ENCODE measurements at places on chromosomes 4 and X.
A peak's percentile ranks its signal among the peaks of the same experiment; 100 is the strongest.

GRCh38 chrX:29040160-29040559 lies 452.9 kb downstream of the IL1RAPL1 start:
- DNase-seq: no peak

DNA sequence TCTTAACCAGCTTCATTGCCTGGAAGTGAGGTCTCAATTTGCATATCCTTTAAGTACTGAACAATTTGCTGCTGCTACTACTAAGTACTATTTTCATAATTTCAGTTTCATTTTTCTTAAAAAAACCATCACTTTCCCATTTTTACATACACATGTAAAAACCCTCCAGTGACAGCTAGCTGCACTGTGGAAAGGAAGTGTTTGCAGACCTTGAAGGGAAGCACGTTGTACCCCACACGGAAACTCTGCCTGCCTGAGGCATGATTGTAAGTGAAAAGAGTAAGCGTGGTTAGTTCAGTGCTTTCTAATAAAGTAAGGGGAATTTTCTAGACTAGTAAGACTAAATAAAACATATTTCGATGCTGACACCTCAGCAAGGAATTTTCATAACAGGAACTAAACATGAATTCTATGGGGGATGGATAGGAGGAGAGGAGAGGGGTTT lies 103.6 kb downstream of the RAPGEF2 start:
- peak; percentile 1 for DNase-seq

DNA sequence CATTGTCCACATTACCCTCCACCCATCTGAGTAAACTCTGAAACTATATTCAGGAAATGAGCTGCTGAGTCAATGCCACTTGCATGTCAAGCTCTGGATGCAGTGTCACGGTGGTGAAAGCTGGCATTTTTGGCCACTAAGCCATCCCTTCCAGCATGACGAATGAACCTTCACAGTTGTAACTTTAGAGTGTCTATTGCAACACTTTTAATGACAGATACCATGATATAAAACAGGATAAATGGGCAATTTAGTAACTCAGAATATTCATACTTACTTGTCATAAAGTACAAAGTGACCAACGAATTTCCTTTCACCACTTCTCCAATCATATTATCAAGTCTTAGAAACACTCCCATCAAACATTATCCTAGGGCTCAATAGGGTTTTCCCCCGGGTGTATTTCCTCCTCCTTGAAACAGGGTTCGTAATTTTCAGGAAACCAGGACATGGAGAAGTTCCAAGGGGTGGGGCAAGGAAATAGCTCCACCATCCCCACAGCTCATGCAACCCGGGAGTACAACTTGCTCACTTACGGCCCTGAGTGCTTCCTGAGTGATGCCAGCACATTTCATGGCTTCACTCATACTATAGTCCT lies 73.1 kb downstream of the MTHFD2L start:
- DNase-seq: no peak

DNA sequence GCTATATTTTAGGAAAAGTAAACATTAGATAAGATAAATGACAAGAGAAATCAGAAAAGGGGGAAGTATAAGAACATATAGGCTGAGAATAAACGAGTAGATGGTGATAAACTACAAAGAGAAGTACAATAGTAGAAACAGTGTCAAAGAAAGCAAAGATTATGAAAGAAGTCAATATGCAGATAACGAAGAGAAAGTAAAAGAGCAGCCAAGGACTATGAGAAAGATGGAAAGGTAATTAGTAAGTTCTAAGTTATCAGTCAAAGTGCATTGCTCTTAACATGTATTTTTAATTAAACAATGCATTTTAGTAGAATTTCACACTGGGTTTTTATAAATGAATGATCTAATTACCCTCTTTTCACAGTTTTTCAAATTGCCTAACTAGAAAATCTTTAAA lies 1801.3 kb upstream of the PCDH10 start:
- no peak for DNase-seq

DNA sequence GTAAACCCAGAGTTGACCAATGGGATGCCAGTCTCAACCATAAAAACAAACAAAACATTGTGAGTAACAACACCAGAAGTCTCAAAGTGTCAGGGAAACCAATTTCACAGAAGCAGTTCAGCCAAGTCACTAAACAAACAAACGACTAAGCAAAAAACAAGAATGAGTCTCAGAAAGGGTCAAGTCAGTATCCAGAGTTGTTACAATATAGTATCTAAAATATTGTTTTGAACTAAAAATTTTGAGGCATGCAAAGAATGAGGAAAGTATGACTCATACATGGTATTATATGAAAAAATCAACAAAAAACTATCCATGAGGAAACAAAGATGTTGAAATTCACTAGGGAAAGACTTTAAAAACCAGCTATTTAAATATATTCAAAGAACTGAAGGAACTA lies 70.6 kb downstream of the AR start:
- no peak for DNase-seq

GRCh38 chrX:9911487-9911886 lies 55.7 kb upstream of the CLDN34 start:
- DNase-seq: no peak

DNA sequence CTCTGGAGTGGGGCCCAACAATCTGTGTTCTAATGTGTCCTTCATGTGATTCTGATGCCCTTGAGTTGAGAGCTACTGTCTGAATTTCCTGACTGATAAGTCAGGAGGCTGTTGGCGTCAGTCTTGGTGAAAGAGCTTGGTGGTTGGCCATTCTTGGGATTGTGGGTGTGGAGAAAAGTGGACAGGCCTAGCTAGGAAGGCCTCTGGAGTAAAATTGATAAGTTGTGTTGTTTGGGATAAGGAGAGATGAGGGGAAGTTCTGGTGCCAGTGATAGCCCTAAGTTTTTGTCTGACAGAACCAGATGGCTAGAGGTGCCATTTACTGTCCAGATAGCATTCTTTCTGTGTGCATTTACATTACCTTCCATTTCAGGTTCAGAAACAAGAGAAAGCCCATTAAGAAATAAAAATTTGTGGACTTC lies 11.7 kb downstream of the NSD2 start:
- DNase-seq: no peak

DNA sequence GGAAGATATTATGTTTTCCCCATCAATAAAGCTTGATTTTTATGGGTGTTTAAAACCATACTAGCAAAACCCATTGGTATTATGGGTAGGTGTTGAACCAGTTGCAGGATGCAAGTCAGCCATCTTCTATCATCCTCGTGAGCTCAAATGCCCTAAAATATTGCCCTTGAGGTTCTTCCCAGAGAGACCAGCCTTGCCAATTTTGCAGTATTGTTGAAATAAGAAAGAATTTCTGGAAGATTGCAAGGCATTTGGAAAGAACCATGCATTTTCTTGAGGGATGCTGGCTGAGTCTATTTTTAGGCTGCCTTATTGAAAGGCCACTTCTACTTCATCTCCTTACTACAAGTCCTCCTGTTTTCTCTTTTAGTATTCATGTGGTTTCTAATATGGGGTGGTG lies 60.9 kb upstream of the SOD3 start:
- DNase-seq: no peak

GRCh38 chrX:10636337-10636736 lies 16.0 kb upstream of the MID1 start:
- no peak for DNase-seq

DNA sequence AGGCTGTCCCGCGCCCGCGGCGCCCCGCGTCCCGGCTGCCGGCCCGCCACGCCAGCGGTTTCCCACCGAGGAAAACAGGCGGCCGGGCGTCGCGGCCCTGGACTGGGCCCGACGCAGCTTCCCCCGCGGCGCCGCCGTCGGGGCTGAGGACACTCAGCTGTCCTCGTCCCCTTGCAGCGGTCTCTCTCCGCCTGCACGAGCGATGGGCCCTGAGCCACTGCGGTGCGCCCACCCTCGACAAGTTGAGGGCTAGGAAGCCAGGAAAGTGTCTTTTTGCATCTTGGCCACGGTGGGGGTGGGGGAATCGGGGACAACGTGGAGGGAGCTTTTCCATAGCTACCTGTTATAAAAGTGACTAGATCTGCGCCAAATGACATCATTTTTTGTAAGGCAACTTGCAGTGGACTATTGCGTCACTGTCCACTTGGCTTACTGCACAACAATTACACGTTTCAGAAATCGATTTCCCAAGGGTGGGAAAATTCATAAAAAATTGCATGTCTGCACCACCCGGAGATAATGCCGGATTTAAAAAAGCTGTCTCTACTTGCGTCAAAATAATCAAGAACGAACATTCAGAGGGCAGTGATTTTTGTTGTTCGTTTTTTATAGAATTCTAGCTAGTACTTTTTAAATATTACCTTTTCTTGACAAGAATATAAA lies 1.1 kb downstream of the KLHL15 start:
- DNase-seq: peak; percentile 3

DNA sequence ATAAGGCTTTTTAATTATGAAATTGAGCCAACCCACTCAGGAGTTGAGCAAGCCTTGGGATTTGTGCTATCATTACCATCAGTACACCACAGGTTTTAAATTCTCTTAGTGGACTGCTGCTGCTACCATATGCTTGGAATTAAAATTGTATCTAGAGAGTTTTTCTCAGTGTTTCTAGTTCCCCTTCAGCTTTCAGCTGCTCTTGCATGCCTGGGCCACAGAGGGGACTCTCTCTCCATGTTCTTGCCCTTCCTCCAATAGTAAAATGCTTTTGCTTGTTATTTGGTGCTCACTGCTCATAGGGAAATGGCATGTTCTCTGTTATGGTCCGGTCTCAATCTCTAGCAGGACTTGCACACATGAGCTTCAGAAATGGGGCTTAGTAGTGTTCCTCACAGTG lies 101.9 kb downstream of the IGSF1 start:
- DNase-seq: no peak

GRCh38 chr4:77699731-77700210 lies 94.2 kb downstream of the CXCL13 start:
- no peak for DNase-seq

- DNase-seq: no peak
Measured at GRCh38 chrX:426881-427280, 40.2 kb upstream of the PPP2R3B start.

DNA sequence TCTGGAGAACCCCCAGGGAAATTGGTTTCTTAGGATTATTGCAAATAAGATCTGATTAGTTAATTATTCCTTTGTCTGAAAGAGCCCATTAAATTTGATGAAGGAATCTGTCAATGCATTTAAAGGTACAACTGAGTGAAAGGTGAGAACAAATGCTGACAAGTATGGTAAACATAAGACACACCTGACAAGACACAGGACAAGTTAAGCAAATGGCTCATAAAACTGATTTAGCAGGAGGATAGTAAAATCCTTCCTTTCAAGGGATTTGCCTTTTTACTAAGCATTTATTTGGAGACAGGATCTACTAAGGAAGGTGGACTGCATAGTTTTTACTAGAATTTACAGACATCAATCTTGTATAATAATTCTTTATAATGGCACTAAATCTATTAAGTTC lies 553.9 kb downstream of the SPRY1 start:
- no peak for DNase-seq

GRCh38 chr4:189162888-189163287 lies 777.8 kb upstream of the FRG1 start:
- no peak for DNase-seq

Data from stimulated activated CD8-positive, alpha-beta memory T cell treated with anti-CD3 and anti-CD28 coated beads, Interleukin-4, amount 100 ng/mL, for 24 hours (primary cell).